ENCODE measurements at places on chromosomes 1 and 21. TPM values are rescaled to one million over a fixed set of nuclear protein-coding genes. Genes with fewer than 3 reads are reported as not detected.

Gene CFAP141
- total RNA-seq: not detected

Gene LCE1D
- total RNA-seq: not detected

Gene FMN2
- total RNA-seq: not detected

Gene NUDT4B
- total RNA-seq: not detected

Gene PCBP3
- total RNA-seq: 0.72 TPM

Gene CHAF1B
- total RNA-seq: 5.4 TPM

Gene CNN3
- 136 TPM for total RNA-seq

Measured in esophagus mucosa (tissue), 1 donor.